Activated CD4-positive, alpha-beta T cell treated with anti-CD3 and anti-CD28 coated beads, Interleukin-2, amount 50 U/mL, for 4 hours (primary cell): ENCODE measurements at places on chromosomes 11 and 22.

- DNase-seq = no peak
These were observed 24.5 kb downstream of the TMEM184B start for GRCh38 chr22:38248280-38248679.

DNA sequence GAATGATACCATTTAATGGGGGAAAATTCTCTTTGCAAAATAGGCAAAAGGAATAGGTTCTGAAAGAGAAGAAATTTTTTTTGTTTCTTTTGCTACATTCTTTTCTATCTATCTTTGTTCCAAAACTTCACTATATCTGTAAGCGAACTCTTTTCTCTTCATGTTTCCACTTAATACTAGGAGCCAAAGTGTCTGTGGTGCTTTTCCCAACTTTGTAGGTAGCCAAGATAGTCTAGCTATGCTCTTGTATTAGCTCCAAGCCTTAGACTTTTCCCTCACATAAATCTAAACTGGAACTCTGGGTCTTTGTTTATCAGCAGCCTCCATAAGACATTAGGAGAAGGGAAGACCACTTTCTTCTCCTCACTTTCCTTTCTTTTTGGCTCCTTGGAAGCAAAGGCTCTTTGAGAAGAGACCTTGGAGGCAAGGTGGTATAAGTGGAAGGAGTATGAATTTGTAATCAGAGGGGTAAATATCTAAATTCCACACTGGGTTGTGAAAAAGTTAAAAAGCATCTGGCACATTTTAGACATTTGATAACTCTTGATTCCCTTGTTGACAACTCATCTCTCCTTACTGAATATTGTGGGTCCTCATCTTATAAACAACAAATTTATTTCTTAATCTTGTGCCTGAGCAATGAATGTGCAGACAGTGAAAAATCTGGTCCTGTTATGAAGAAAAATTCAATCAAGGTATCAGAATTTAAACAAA, 130.0 kb downstream of the EHF start:
- DNase-seq = no peak

DNA sequence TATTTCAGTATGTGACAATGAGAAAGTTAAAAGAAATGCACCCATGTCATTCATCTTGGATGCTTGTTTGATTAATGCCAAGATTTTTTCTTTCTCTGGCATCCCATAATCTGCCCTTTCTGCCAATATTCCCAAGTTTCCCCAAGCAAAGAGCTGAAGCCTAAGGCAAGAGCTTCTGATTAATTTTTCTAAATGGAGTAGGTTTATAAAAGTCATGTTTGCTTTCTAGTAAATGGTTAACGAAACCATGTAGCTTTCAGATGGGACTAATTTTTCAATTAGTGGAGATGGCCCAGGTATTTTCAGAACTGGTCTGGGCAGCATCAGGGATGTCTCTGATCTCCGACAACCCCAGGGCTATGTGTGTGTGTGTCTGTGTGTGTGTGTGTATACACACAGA, 55.3 kb downstream of the LRRC4C start:
- no peak for DNase-seq

GRCh38 chr11:36460220-36460619, 49.9 kb downstream of the TRAF6 start:
- DNase-seq = no peak

- DNase-seq = no peak
These were observed 75.4 kb upstream of the LDLRAD3 start for GRCh38 chr11:35868491-35868890.

- no peak for DNase-seq
These were observed 43.1 kb upstream of the DEUP1 start for GRCh38 chr11:93287434-93287833.

GRCh38 chr11:79488286-79488685, 47.5 kb upstream of the TENM4 start:
- no peak for DNase-seq

GRCh38 chr22:40443732-40444131, 73.3 kb downstream of the SGSM3 start:
- DNase-seq = no peak

DNA sequence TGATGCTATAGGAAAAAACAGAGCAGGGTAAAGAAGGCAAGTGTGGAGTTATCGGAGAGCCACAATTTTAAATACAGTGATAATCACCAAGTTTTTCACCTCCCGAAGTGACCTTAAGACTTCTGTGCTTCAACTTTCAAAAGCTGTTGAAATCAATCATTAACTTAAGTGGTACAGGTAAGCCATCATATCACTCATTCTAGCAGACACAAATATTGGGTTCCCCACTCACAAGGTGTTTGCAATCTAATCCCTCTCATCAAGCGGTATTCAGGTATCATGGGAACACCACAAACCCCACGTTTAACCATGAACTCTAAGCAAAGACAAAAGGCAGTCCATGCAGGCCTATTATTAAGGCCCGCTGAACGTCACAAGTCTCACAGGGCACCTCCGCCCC, 26.8 kb downstream of the LARGE1 start:
- no peak for DNase-seq

DNA sequence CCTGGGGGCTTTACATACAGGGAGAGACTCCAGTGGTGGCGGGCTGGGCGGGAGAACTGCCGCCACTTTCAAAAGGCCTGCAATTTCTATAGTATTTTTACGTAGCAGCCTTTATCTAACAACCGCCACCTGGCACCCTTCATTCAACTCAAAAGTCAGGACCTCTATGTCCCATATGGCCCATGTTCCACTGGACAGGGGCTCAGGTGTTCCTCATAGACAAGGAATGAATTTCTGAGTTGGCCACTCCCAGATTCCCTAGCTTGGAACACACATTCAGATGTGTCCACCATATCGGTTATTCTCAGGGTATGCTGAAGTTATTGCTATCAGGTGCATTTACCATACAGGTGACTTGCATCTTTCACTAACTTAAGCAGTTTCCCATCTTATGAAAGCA, 29.9 kb downstream of the RNF169 start:
- DNase-seq = no peak

- no peak for DNase-seq
These were observed 18.7 kb upstream of the BID start for GRCh38 chr22:17792854-17793434.

DNA sequence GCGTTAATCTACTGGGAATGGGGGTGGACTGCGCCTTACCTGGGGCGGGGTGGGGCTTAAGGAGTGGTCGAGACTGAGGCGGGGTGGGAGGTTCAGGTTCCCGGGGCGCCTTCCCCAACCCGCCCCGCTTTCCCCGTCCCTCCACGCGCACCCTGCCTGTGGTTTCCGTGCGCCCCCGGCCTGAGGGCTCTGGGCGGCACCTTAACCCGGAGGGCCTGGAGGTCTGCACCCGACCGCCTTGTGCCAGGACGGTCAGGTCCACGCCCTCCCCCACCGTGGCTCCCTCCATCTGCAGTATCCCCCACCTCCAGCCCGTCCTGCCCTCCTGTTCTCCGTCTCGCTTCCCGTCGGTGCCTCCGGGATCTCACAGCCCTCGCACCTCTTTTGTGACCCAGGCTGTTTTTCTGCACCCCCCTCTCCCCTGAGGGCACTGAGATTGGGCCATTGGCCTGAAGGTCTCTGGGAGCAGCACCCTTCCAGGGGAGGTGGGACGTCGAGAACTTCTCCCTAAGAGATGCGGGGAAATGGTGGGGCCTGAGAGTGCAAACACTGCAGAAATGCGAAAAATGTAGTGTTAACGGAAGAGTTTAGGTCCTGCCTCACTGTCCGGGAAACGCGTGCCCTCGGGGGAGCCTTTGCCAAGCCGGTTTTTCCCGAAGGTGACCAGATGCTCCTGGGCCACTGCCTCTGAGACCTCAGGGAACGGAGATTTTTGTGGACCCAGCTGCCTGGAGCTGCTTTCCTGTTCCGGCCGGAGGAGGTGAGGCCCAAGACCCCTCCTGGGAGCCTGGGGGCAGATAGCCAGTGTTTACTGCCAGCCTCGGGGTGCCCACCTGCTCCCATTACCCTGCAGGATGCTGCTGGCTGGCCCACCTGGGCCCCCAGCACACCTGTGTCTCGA, 1.2 kb upstream of the ASCL2 start:
- DNase-seq = no peak

DNA sequence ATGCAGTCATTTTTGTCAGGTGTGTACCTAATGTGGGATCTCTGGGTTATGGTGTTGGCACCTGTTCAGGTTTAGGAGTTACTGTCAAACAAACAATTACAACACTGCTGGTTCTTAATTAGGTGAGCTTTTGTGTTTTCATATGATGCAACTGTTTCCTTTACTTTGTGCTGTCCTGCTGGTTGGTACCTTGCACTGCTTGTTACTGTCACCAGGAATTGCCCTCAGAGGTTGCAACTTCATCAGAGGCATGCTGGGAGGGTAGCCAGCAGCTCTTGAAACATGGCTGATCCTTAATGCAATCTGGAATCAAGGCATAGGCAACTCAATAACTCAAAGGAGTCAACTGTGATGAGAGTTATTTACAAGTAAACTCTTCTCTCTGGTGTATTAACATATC, 400.3 kb downstream of the MIAT start:
- no peak for DNase-seq

GRCh38 chr11:80487952-80488351, 1047.1 kb upstream of the TENM4 start:
- no peak for DNase-seq

DNA sequence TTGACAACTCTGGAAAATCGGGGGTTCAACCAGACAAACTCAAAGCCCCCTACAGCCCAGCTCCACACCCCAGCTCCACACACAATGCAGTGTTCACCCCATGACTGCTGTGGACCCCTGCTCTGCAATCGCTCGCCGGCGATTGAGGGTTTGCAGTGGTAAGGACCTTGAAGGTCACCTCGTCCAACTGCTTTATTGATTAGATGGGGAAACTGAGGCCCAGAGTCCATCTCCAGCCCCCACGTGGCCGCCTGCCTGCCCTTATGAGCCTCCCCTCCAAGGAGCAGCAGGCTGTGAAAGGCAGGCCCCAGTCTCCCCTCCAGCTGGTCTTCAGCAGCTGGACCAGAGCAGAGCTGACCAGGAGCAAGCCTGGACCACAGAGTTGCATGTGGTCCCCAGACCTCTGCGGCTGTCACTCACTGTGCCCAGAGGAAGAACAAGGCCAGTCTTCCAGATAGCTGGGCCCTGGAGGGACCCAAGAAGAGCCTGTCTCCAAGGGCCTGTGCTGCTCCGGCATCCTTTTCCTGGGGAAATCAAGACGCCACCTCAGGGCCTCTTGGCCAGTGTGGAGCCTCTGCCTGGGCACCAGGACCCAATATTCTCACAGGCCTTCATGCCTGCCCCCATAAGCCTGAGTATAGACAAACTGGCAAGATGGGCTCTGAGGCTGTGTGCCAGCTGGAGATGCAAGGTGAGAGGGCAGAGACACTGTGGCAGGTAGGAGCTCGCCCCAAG, 8.8 kb upstream of the LINC01488 start:
- no peak for DNase-seq

DNA sequence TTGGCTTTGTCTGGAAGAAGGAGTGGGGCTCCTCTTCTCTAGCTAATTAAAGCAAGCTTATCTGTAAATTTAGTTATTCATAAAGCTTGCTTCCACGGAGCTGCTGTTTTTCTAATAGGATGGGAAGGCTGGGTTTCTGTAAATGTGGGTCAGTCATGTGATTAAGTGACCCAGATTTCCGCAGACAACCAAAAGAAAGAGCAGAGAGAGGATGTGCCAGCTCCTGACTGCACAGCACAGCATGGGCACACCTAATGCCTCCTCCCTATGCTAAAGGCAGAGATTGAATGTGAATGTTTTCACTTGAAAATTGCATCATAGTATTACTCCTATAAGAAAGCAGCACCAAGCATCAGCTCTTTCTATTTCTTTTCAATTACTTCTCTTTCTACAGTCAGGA, 160.2 kb downstream of the FAT3 start:
- no peak for DNase-seq
